ENCODE measurements at places on chromosomes 13 and 19.
A peak's percentile ranks its signal among the peaks of the same experiment; 100 is the strongest.

- DNase-seq = no peak
Measured at GRCh38 chr13:98462241-98462882, 114.5 kb downstream of the STK24 start.

DNA sequence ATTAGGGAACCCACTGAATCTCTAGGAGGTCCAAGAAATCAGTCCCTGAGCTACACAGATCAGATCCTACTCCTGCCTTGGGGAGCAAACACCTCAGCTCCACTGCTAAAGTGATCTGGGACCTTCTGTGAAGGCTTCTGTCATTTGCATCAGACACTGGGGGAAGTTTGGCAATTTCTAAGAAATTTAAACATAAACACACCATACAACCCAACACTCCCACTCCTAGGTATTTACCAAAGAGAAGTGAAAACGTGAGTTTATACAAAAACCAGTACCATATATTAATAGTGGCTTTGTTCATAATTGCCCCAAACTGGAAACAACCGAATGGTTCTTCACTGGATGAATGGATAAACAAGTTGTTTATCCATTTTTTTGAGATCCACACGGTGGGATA lies 7.3 kb upstream of the TYROBP start:
- no peak for DNase-seq

DNA sequence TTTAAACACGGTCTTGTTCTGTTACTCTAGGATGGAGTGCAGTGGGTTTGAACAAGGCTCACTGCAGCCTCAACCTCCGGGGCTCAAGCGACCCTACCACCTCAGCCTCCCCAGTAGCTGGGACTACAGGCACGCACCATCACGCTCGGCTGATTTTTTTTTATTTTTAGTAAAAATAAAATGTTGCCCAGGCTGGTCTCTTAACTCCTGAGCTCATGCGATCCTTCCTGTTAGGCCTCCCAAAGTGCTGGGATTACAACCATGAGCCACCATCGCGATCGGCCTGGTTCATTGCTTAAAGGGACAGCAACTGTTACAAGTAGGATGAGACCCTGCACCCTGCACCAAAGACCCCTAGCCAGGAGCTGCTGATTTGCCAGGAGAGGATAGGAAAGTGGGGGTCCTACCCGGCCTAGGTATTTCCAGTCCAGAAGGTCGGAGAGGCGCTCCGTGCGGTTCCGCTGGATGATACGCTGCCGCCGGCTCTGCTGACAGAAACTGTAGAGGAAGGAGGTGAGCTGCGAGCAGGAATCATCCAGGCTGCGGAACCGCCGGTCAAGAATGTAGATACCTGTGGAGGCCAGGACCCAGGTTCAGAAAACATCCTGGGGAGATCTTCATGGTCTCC lies 5.1 kb downstream of the FTL start:
- no peak for DNase-seq

- DNase-seq = peak; percentile 61
Measured at GRCh38 chr19:29675650-29676186, 10.5 kb downstream of the PLEKHF1 start.

- no peak for DNase-seq
Measured at GRCh38 chr13:91557328-91558090, 159.1 kb downstream of the GPC5 start.

DNA sequence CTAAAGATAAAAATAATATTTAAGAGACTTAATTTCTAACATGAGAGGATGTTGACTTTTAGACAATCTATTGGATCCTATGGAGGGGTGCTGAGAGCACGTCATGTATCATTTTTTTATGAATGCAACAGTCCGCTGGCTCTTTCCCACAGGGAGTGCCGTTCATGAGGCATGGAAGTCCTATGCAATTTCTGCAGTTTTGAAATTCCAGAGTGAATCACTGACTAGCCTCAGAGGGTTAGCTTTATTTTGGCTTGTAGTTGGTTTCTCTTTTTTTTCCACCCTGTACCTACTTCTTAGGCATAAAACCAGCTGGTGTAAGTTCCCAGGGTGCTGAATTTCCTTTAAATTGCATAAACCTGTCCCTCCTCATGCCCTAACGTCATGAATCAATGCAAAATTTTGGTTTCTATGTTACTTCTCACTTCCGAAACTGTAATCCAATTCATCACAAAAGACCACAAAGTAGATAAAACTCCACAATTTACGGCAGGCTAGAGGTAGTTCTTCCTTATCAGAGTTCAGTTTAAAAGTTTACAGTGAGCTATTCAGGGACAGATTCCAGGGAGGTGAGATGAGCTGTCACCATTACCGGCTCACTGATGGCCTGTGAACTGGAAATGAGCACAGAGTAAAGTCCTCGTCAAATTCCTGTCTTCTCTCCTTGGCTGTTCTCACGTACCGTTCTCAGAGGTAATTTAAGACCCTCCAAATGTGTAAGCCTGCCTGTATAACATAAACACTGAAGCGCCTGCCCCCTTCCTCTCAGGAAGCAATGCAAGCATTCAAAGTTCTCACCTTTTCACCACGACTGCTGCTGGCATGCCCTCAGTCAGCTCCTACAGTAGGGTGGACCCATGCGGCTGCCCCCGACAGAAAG lies 216.6 kb upstream of the SLC10A2 start:
- DNase-seq = no peak

GRCh38 chr13:30520571-30520970 lies 54.8 kb upstream of the HMGB1 start:
- DNase-seq = no peak

- DNase-seq = no peak
Measured at GRCh38 chr19:4057931-4058692, 8.6 kb downstream of the ZBTB7A start.

DNA sequence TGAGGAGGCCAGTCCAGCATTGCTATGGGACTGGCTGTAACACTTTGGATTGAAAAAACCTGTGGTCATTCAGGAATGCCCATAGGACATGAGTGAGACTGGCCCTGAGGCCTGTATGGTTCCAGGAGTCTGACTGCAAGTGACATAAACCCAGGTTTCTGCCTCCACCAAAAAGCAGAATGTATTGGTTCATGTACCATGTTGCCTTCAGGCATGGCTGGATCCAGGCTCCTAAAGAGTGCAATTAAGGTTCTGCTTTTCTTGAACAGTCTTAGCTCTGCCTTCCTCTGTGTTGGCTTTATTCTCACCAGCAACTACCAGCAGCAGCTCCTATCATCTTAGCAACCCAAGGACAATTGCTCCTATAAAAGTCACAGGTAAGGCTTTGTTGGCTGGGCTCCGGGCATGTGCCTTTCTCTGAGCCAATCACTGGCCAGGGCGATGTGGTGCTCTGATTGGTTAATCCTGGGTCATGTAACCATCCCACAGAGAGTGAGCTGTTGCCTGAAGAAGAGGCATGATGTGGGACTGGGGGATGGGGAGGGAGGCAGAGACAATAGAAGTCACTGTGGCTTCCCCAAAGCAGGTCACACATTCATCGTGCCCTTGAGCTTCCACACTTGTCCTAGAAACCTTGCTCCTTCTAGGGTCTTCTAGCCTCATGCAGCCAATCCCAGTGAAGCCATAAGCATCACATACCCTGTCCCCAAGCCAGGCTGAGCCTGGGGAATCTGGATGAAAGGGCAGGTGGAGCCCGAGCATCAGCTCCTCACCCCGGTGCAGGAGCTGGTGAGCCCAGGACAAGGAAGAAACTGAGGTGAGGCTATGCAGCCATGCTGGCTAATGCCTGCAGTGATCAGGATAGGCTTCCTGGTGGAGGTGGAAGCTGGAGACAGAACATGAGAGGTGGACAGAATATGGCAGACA lies 123.9 kb downstream of the URI1 start:
- DNase-seq = no peak
